NCI-H1694 treated with DMSO at 0.1 percent for 48 hours (cell line): ENCODE measurements at places on chromosomes 11 and 22.
A peak's percentile ranks its signal among the peaks of the same experiment; 100 is the strongest.

DNA sequence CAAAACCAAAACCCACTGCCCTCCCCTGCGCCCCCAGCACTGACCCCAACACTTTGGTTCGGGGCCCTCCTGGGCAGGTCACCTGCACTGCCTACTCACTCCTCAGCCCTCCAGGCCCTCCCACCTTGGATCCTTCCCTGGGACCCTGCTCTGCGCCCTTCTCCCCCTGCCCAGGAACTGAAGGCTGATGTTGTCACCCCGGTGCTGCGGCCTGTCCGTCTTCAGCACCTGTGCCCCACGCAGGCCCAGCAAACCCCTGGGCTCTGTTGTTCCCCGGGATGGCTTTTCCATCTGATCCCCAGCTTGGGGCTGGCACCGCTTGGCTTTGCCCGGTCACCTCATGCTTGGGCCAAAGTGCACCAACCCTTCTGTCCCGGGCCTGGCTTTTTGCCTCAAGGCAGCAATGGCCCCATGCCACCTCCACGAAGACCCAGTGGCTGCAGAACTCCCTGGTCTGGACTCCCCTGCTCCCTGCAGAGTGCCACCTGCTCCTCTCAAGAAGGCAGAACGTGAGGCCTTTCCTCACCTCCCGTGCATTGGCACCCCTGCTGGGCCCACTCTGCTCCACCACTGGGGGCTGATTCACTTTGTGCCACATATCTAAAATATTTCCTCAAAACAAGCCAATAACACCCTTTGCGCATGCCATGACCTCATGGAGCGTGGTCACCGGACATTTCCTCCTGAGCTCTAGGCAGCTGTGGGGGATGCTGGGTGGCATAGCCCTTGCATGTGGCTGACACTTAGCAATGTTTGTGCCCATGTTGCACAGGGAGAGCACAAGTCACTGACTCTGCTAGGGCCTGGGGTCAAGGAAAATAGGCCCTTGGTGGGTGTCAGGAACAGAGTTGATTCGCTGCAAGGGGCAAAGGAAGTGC is 8.8 kb downstream of the PPM1F start:
- no peak for DNase-seq

DNA sequence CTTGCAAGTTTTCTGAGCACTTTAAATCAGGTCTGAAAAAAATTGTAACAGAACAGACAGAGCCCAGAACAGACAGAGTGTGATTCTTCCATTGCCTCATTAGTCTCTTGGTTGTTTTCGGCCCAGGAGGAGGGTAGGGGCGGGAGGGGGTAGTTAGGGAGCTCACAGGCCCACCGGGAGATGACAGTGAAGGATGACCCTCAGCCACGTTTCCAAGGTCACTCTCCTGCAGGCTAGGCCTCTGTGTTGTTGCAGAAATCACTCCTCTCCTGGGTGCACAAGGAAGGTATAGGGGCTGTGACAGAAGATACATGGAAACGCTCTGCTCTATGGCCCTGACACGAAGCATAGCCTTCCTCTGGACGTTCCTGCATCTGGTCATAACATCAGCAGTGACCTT is 69.3 kb downstream of the ABTB2 start:
- DNase-seq, result no peak

- peak; percentile 9 for DNase-seq
These were observed 81.1 kb downstream of the LARGE2 start for GRCh38 chr11:46003572-46003971.

DNA sequence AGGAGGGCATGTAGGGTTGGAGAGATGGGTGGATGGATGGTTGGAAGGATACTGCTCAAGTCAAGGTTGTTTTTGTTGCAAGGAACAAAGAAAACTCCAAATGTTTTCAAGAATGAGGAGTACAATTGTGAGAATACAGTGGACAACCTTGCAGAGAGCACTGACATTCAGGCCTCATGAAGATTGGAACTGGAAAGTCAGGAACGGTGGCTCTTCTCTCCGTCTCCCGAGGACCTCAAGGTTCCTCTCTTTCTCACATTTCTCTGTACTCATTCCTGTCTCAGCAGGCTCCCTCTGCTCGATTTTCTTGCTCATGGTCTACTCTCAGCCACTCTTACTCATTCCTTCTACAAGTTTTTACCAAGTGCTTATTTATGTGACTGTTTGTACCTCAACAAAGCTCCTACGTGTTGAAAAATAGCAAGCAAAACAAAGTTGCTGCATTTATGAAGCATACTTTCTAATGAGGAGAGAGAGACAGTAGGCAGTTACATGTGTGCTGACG is 97.6 kb downstream of the SWAP70 start:
- no peak for DNase-seq
